ENCODE measurements at places on chromosomes 7 and 10.

GRCh38 chr7:91814189-91814588 lies 66.3 kb downstream of the MTERF1 start:
- DNase-seq: no peak

DNA sequence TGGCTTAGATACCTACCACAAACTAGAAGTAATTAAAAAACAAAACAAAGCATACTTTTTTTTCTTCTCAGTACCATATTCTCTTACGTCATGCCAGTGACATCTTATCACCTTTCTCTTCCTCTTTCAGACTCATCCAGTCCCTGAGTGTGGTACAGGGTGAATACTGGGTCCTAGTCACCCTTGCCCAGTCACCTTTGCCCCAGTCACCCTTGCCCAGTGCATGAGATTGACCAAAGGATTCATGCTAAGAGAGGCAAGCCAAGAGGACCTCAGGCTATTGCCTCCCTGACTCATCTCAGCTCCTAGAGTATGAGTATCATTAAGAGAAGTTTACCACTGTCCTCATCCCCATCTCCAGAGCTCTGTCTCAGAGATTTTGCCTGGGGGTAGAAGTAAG lies 10.0 kb upstream of the TSPAN12 start:
- no peak for DNase-seq

- DNase-seq: no peak
These were observed 133.4 kb downstream of the MACC1 start for GRCh38 chr7:20083781-20084180.

DNA sequence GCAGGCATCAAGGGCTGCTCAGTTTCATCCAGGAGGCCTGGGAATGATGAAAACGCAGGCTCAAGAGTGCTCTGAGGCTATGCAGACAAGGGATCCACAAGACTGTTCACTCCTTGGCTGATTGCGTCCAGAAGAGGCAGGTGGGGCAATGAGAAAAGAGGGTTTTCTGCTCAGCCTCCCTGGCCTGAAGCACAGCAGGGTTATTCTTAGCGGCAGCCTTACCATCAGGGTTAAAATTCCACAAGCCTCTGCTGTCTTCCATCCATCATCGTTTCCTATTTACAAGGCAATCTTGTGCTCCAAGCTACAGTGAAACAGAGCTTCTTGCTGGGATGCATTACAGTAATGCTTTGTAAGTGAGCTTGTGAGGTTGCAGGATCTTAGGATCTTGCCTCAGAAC lies 129.4 kb upstream of the SHH start:
- DNase-seq: no peak

DNA sequence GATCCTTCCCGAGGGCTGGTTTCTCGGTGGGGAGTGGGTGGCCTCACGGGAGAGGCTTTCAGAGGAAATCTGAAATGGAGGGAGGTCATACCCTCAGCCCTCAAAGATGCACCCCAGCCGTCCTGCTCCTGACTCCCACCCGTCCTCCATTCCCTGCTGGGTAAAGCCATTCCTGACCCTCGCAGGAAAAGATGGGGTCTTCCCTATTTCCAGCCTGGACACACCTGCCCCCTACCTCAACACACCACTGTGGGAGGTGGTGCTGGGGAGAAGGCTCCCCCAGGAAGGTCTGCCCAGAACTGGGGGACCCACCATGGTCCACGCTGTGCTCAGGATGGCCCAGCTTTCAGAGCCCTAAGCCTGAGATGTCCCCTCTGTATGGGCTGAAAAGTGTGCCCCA lies 86.9 kb downstream of the CHST15 start:
- DNase-seq: no peak

DNA sequence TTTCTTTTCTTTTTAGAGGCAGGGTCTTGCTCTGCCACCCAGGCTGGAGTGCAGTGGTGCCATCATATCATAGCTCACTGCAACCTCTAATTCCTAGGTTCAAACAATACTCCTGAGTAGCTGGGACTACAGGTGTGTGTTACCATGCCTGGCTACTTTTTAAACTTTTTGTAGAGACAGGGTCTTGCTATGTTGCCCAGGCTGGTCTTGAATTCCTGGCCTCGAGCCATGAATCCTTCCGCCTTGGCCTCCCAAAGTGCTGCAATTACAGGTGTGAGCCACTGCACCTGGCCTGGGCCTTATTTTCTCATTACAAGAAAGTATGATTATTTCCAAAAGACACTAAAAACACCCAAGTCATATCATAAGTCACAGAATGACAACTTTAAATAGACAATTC lies 106.6 kb downstream of the CDK6 start:
- no peak for DNase-seq

- peak; percentile 77 for DNase-seq
These were observed 46.4 kb downstream of the ESYT2 start for GRCh38 chr7:158782761-158783401.

- DNase-seq: peak; percentile 64
These were observed 368.9 kb downstream of the SORCS1 start for GRCh38 chr10:106795619-106796018.

GRCh38 chr7:23530405-23530804 lies 1.4 kb downstream of the TRA2A start:
- no peak for DNase-seq

DNA sequence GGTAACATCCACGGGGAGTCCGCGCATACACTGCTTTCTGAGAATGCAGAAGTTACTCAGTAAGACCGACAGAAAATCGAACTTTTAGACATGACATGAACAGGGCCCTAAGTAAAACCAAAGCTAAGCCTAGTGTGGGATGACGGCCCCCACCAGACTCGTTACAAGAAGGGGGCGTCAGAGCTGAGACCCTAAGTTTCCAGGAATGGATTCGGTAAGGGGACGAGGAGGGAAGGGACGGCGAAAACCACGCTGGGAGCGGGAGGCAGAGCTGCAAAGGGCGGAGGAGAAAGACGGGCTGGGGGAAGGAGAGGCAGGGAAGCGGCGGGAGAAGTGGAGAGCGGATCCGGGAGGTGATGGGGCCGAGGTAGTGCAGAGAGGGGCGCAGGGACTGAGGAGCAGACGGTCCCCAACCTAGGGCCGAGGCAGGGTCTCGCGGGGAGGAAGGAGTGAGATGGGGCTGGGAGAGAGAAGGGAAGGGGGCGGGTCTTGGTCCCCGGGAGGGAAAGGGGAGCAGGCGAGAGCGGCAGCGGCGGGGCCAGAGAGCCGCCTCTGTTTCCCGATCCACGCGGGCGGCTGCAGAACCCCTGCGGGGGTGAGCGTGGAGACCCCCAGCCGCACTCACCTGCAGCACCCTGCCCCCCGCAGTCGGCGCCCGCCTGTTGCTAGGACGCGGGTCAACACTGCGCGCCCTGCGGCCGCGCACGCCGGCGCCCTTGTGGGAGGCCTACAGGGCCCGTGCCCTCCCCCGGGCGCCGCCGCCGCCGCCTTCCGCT lies 513 bp downstream of the ODAD2 start:
- peak; percentile 61 for DNase-seq

GRCh38 chr7:79292834-79293233 lies 160.6 kb downstream of the MAGI2 start:
- DNase-seq: no peak

GRCh38 chr7:123570390-123571182 lies 13.0 kb upstream of the NDUFA5 start:
- no peak for DNase-seq

- no peak for DNase-seq
These were observed 176.0 kb upstream of the TNRC18 start for GRCh38 chr7:5599543-5600200.

DNA sequence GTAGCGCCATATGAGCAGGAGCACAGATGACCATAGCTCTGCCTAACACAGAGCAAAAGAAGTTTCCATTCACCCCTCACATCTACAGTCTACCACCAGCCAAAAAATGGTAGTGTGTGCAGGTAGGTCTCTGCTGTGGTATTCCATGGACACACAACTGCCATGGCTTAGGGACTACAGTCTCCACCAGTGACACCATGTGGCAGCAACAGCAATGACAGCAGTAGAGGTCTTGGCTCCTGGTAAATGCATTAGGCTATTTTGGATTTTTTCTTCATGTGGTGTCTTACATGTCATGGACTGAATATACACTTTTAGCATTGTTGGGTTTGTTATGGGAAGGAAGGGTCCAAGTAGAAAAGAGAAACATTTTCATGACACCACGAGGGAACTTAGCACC lies 70.1 kb upstream of the CABCOCO1 start:
- DNase-seq: no peak

DNA sequence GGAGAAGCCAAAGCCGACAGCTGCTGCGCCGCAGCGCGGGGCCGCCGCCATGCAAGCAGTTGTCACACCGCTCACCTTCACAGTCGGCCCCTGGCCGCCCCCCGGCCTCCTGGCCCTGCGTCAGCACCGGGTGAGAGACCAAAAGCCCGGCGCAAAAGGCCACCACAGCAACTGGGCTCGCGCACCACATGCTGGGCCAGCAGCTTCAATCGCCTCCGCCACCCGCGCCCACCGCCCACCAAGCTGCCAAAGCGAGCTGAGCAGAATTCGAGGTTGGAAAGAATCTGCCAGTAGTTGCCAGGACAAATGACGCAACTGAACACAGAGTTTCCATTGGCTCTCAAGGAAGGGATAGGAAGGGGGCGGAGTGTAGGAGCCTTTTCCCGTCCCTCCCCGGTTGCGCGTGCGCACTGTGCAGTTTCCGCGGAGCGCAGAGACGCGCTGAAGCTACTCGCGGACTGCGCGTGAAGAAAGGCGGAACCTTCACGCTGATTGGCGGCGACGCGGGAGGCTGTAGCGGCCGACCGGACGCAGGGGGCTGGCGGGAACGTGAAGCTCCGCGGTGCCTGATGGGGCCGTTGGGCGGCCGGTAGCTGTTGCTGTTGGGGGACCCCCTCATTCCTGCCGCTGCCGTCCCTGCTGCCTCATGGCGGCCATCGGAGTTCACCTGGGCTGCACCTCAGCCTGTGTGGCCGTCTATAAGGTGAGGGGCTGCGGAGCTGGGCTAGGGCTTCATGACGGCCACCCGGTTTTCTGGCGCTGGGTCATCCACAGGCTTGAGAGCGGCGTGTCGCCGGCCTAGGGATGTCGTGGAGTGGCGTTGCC lies at the start of the genes CDNF, HSPA14 and MSANTD7:
Gene CDNF (minus strand): TSS at position 281 of the 825 bp plus-strand sequence. CDS start 91 bp downstream, at position 190.
Gene HSPA14 (plus strand): TSS at position 550 of the 825 bp plus-strand sequence. CDS start 97 bp downstream, at position 647.
Gene MSANTD7 (plus strand): TSS at position 550 of the 825 bp plus-strand sequence. CDS start 3,979 bp downstream, outside the sequence.
- DNase-seq: peak; percentile 99

GRCh38 chr7:130963339-130963738 lies 229.3 kb upstream of the KLF14 start:
- DNase-seq: no peak

GRCh38 chr7:74038194-74038961 lies 10.4 kb downstream of the ELN start:
- peak; percentile 71 for DNase-seq

DNA sequence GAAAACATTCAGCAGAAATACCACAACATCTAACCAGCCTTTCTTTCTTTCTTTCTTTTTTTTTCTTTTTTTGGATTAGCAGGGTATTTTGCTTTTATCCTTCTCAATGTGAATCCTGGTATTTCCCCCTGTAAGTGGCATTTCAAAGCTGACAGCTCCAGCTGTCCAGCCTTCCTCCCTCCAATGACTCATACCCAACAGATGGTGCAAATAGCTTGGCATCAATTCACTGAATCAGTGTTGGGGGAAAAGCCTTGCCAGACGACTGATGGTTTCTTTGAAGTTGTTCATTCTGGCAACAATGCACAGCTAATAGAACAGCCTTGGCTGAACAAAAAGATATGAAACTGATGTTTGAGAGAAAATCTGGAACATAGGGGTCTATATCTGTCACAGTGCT lies 316.8 kb upstream of the STEAP1 start:
- DNase-seq: no peak

GRCh38 chr7:71422104-71422503 lies 290.2 kb downstream of the GALNT17 start:
- no peak for DNase-seq

DNA sequence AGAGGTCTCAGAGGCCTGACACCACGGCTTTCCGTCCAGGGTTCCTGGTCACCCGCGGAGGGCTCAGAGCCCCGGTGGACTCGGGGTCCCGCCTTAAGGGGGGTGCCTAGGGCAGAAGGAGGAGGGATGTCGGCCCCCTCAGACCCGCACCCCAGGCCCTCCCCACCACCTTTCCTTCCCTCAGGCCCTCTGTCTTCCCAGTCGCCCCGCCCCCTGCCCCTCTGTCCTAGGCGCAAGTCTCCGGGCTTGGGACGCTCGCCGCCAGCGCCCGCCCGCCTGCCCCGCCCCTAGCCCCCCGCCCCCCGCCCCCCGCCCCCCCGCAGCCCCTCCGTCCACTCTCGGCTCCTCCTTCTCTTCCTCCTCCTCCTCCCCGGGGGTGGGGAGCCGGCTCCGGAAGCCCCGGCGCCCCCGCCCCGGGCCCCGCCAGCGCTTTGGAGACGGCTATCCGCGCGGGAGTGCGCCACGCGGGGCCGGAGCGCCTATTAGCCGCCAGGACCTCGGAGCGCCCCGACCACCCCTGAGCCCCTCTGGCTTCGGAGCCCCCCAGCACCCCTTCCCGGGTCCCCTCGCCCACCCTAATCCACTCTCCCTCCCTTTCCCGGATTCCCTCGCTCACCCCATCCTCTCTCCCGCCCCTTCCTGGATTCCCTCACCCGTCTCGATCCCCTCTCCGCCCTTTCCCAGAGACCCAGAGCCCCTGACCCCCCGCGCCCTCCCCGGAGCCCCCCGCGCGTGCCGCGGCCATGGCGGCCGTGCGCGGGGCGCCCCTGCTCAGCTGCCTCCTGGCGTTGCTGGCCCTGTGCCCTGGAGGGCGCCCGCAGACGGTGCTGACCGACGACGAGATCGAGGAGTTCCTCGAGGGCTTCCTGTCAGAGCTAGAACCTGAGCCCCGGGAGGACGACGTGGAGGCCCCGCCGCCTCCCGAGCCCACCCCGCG lies at the start of gene AEBP1:
Gene AEBP1 (plus strand): TSS at position 423 of the 937 bp plus-strand sequence. CDS start 321 bp downstream, at position 744.
- peak; percentile 81 for DNase-seq

DNA sequence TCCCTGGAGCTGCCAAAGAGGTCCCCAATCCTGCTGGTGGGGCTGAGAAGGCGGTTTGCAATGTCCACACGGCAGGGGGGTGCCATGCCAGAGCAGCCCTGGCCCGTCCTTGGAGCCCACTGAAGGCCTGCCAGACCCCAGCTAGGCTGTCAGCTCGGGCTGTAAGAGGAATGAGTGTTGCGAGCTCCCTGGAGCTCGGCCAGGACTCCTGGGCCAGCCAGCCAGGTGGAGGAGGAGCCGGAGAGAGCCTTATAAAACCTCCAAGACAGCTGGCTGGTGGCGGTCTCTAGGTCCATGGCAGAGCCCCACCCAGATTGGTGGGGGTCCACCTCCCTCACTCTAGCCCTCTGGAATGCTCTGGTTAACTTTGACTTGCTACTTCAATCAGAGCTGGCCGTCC lies 55.1 kb upstream of the CALN1 start:
- no peak for DNase-seq

DNA sequence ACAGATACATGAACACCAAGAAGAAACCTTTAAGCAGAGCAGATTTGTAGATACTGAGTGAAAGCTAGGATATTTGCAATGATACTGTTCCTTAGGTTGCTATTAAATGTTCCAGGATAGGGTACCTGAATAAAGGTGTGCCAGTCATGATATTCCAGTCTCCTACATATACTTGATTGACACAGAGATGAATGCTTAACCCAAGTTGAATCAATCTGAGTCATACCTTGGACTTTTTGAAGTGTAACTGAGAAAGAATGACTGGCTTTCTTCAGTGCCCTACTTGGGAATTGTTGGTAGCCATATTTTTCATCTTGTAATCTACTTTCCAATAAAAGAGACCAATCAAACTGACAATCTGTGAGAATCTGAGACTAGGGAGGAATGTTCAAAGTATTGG lies 805.7 kb upstream of the GHITM start:
- no peak for DNase-seq

GRCh38 chr10:132511121-132512051 lies 26.2 kb upstream of the INPP5A start:
- DNase-seq: peak; percentile 50

GRCh38 chr7:133769668-133770067 lies 357.5 kb upstream of the LRGUK start:
- DNase-seq: no peak

Data from right cardiac atrium (tissue), 5 donors.